Lower lobe of right lung (tissue), 2 donors: ENCODE measurements at places on chromosomes 16 and 17.

DNA sequence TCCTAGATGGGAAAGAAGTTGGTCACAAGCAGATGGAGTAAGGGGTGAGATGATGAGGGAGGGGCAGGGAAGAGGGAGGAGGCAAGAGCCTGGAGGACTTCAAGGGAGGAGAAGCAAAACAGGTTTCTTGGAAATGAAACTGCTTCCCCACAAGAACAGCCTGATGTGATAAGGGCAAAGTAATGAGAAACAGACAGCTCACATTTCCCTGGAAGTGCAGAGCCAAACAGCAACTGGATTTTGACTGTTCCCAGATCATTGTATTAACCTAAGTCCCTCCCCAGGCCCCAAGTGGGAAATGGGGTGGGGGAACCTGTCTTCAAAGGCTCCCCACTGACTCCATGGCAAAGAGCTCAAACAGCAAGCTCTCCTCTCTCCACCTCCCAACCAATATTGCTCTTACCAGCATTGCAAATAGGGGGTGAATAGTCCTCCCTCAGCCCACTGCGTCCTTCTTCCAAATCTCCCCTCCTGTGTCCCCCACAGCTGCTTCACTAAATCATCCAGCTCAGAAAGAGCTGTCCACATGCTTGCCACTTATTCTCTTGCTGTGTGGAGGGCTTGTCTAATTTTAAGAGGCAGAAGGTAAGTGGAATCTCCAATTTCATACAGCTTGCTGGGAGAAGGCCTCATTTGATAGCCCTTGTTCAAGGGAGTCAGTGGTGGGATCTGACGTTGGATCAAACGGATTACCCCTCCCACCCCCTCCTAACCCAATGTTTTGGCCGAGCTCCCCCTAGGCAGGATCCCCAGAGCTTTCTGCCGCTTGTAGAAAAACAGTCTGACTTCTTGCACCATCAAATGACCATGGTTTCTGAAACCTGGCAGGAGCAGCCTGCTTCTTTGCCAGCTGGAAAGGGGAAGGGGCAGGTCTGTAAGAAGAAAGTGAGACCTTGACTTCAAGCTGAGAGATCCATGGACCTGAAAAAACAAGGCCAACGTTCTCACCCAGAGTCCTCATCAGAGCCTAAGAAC, 56.3 kb upstream of the SMIM36 start:
- DNase-seq = no peak

DNA sequence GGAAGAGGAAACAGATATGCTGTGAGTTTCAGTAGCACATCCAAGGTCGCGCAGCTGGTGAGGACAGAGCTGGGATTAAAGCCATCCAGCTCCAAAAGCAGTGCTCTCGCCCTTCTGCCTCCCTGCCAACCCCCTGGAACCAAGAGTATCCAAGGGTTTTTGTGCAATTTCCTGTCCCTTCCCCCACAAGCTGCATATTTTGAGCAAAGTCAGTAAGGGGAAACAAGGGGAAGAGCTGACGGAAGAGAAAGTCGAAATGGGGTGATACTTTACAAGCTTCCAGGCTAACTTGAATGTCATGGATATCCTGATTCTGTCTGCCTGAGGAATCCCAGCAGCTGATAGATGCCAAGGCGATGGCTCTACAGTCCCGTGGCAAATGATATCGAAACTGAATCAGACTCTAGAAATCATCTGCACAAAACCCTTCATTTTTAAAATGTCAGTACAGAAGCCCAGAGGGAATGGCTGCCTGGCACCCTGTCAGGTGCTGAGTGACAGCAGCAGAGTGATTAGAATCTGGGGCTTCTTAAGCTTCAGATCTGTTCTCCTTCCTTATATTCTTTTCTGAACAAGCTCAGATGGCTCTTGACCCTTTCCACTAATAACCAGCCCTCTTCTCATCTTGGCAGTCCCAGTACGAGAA, 42.9 kb upstream of the TEKT3 start:
- DNase-seq = no peak

DNA sequence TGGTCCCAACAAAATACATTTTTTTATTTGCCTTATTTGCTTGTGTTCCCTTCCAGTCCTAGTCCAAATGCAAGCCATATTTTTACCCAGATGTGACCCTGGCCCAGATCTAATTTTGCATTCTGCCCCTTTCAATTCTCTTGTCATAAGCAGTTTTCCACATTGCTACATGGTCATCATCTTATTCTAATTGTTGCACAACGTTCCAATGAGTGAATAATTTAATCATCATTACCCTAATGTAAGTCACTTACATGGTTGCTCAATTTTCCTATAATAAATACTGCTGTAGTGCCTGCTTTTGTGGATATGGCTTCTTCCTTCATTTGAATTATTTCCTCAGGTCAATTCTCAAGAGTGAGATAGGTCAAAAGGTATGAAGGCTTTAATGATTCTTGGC, 12.8 kb downstream of the RSAD1 start:
- DNase-seq = no peak

DNA sequence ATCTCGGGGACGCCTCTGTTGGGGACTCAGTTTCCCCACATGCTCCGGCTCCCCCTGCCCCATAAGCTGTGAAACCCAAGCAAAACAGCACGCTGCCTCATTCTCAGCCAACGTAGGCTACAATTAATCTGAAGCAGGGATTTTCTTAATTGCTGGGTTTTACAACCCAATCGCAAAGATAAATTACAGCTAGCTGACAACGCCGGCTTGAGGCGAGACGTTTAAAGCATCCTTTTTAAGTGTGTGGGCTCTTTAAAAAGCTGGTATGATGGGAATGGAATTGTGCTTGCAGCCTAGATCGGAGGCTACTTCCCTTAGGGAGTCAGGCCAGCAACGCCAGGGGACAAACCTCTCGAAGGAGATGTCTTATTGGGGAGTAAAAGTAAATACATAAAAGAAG, 185.3 kb downstream of the ZNF423 start:
- no peak for DNase-seq

DNA sequence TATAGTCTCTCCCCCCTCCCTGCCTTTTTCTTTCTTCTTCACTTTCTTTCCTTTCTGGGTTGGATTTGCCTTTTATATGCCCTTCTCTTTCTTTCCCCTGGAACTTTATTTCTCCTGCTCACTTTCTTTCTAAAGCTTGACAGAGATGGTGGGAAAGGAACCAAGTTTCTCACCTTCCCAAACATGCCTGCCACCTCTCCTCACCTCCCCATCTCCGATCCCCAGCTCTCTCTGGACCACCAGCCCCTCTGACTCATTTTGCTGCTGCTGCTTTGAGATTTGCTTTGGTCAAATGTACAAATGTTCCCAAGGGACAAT, 6.7 kb upstream of the LHX1 start:
- DNase-seq = no peak

GRCh38 chr16:79062821-79063220, 537.7 kb downstream of the MAF start:
- no peak for DNase-seq

- DNase-seq = peak; percentile 17
Measured at GRCh38 chr16:3174618-3175148, 13.3 kb upstream of the OR1F1 start.

GRCh38 chr17:14553847-14554246, 253.0 kb downstream of the HS3ST3B1 start:
- DNase-seq = no peak

DNA sequence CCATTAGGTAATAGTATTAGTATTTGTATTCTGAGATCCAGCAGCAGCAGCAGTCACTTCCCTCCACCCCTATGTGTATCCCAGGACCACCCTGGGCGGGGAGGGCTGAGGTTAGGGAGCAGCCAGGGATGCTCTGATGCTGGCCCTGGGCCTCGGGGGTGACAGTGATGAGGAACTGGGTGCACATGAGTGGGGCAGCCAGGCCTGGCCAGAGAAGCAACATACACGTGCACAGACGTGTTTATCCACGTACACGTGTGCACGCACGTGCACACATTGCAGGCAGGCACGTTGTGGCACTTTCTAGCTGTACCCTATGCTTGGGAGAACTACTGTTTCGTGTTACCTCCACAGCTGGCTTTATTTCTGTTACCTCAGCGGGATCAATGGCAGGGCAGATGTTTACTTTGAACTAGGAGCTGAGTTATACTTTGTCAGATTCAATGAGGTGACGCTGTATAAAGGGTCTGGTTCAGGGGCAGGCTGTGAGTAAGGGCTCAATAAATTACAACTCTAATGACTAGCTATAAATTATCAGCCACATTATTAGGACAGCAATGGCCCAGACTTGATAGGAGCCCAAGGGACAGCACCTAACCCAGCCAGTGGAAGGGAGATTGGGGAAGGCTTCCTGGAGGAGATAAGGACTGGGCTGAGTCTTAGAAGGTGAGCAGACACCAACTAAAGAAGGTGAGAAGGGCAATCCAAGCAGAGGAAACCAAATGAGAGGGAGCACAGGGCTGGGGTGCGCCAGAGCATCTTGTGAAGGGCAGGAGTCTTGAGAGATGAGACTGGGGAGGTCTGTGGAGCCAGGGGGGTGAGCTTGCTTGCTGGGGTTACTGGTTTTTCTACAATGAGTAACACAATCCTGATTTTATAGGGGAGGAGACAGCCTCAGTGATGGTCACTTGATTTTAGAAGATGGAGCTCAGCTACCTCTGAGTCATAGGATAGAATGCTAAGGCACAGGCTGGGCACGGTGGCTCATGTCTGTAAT, 22.4 kb upstream of the CA4 start:
- no peak for DNase-seq

- DNase-seq = no peak
Measured at GRCh38 chr17:18181358-18181757, 2.3 kb upstream of the ALKBH5 start.

- no peak for DNase-seq
Measured at GRCh38 chr16:85731179-85731578, 19.7 kb downstream of the C16orf74 start.

DNA sequence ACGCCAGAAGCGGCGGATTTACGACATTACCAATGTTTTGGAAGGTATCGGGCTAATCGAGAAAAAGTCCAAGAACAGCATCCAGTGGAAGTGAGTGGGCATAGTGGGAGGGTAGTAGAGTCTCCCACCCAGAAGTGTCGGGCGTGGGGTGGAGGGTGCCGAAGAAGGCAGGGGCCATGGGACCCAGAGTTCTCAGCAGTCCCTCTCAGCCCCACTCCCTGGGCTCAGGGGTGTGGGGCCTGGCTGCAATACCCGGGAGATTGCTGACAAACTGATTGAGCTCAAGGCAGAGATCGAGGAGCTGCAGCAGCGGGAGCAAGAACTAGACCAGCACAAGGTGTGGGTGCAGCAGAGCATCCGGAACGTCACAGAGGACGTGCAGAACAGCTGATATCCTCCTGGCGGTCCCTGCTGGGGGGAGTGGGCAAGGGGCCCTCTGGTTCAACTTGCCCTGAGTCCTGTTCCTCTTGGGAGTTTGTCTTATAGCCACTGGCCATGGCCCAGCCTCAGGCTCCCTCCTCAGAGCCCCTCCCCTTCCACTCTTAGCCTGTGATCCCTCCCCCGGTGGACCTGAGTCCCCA, 916 bp downstream of the E2F4 start:
- DNase-seq = no peak

- no peak for DNase-seq
Measured at GRCh38 chr17:9918804-9919352, 13.8 kb upstream of the RCVRN start.

DNA sequence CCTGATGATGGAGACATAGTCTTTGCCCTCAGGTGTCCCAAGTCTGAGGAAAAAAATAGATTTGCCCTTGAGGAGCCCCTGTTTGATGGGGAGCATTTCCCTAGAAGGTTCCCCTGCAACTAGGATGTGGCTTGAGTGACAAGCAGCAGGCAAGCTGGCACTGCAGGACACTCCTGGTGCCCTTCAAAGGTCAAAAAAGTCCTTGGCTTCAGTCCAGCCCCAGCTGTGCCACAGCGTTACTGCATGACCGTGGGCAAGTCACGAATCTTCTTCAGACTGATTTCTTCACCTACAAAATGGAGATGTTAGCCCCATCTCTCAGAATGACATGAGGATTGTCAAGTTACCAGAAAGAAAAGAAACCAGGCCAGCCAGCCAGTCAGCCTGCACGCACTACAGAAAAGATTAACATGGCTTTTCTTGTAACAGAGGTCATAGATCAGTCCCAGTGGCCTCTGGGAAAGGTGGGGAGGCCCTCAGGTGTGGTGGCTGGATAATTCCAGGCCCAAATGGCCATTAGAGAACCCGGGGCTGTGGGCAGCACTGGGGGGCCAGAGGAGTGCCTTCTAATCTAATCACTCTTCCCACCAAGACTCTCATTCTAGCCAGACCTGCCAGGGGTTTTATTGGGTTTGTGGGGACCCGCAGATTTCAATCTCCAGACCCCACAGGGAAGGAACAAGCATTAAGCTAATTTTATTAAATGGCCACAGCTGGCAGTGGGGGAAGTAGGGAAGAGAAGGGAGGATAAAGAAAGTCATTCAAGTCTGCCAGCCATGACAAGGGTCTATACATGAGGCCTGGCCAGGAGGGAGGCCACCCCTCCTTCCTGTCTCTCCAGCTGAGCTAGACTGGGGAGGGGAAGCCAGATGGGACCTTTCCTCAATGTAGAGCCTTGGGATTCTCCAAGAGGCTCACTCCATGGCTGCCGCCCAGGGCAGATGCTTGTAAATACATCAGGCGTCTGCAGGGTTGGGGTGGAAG, 9.7 kb upstream of the KIF18B start:
- no peak for DNase-seq

- no peak for DNase-seq
Measured at GRCh38 chr17:77894126-77894956, 64.2 kb upstream of the TNRC6C start.

GRCh38 chr16:56708525-56709442, 21.1 kb upstream of the NUP93 start:
- no peak for DNase-seq

GRCh38 chr17:4607773-4608187, 23.5 kb downstream of the SMTNL2 start:
- DNase-seq = peak; percentile 75

GRCh38 chr17:1997927-1998742, 27.0 kb downstream of the RTN4RL1 start:
- peak; percentile 70 for DNase-seq

- no peak for DNase-seq
Measured at GRCh38 chr17:68401288-68401687, 56.0 kb downstream of the WIPI1 start.

- DNase-seq = no peak
Measured at GRCh38 chr17:45222289-45222995, 757 bp downstream of the FMNL1 start.

- no peak for DNase-seq
Measured at GRCh38 chr16:9102379-9102778, 10.9 kb downstream of the HAPSTR1 start.

GRCh38 chr16:52056259-52056658, 490.7 kb downstream of the TOX3 start:
- no peak for DNase-seq

GRCh38 chr17:38735161-38735997, 5.2 kb downstream of the CISD3 start:
- DNase-seq = peak; percentile 74

- DNase-seq = no peak
Measured at GRCh38 chr16:30853758-30854157, 40.1 kb downstream of the BCL7C start.

DNA sequence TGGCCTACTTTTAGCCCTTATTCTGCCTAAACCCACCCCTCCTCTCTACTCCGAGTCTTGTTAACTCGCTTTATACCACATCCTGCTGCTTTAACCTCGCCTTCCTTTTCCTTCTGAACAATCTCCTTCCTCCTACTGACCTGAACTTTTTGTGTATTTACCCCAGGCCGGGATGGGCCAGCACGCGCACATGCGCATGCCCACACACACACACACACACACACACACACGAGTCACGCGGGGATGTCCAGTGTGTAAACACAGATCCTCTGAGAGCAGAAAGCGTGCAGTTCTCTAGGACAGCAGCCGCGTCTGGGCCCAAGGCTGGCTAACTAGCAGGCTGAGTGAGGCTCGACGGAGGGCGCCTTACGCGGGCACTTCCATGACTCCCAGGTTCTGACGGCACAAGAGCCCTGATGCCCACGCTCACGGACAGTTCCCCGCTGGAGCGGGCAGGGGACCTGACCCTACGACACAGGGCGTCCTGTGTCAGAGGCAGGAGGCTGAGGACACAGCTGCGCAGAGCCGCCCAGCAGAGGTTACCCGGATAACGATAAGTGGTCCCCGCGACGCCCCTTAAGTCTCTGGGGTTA, 610 bp downstream of the PIK3R5 start:
- DNase-seq = peak; percentile 73
